Left renal pelvis (tissue), 4 donors: ENCODE measurements at places on chromosomes 13 and 19. TPM values are rescaled to one million over a fixed set of nuclear protein-coding genes. Genes with fewer than 3 reads are reported as not detected.

- DNase-seq: no peak
Observed at GRCh38 chr13:86052141-86052540, 252.9 kb upstream of the SLITRK6 start.

DNA sequence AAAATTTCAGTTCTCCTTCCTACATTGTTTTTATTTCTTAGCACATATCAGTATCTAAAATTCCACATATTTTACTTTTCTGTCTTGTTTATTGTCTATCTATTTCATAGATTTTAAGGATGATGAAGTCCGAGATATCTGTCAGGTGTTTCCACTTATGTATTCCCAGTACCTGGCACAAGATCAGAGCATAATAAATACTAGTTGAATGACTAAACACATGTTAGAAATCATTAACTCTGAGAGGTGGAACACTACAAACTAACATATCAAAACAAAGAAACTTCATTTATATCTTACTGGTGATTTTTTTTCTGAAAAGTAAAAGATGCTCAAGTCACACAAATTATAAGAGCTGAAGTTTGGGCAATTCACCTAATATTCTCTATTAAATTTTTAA lies 1208.3 kb downstream of the PCDH9 start:
- no peak for DNase-seq

GRCh38 chr13:72316716-72317115 lies 410.7 kb downstream of the MZT1 start:
- no peak for DNase-seq

GRCh38 chr19:16259385-16260159 lies 61.9 kb downstream of the AP1M1 start:
- no peak for DNase-seq

DNA sequence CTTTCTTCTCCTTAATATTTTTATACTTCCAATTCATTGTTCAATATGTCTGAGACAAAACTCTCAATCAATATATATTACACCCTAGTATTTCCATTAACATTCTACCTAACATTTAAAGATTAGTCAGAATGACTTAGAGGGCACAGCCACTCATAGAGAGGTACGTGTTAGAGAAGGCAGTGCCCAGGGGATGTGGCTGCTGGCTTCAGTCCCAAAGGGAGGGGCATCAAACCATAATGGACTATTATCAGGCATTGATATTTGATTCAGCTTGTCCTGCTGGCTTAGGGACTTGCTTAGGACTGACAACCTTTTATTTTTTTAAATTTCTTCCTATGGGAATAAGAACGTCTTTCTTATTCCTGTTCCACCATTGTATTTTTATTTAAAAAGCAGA lies 1392.0 kb upstream of the ATXN8OS start:
- DNase-seq: no peak

- DNase-seq: no peak
Observed at GRCh38 chr13:80989747-80990146, 648.8 kb upstream of the SPRY2 start.

DNA sequence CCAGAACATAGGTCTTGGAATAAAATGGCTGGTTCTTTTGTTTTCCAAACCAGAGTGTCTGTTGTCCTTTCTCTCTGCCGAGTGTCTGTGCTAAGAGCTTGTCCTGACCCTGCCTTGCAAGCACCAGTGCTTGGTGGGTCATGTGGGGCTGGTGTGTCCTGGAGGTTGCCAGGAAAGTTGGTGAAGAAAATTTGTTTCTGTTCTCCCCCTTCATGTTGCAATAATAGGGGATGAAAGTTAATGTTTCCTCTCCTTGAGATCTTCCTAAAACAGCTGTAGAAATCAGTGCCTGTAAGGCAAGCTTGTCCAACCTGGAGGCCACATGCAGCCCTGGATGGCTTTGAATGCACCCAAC lies 2.7 kb downstream of the HAMP start:
- DNase-seq: no peak

GRCh38 chr13:80251403-80251802 lies 89.5 kb downstream of the SPRY2 start:
- DNase-seq: no peak

DNA sequence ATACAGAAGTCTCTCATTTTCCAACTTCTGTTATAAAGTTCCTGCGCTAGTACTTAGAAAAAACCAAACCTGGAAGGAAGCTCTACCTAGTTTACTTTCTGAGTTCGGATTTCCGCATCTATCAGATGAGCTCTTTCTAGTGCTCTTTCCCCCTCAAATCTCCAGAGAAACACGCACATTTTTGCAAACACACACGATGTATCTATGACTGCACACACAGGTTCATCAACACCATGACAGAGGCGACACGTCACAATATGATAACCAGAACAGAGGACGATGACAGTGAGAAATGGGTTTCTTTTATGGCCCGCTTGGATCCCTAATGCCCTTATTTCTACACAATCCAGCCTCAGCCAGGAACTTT lies 629 bp upstream of the LRRC63 start:
- no peak for DNase-seq

- no peak for DNase-seq
Observed at GRCh38 chr19:44303320-44303719, 1.5 kb downstream of the ZNF235 start.

GRCh38 chr13:41942462-41943094 lies 18.3 kb downstream of the VWA8 start:
- no peak for DNase-seq

DNA sequence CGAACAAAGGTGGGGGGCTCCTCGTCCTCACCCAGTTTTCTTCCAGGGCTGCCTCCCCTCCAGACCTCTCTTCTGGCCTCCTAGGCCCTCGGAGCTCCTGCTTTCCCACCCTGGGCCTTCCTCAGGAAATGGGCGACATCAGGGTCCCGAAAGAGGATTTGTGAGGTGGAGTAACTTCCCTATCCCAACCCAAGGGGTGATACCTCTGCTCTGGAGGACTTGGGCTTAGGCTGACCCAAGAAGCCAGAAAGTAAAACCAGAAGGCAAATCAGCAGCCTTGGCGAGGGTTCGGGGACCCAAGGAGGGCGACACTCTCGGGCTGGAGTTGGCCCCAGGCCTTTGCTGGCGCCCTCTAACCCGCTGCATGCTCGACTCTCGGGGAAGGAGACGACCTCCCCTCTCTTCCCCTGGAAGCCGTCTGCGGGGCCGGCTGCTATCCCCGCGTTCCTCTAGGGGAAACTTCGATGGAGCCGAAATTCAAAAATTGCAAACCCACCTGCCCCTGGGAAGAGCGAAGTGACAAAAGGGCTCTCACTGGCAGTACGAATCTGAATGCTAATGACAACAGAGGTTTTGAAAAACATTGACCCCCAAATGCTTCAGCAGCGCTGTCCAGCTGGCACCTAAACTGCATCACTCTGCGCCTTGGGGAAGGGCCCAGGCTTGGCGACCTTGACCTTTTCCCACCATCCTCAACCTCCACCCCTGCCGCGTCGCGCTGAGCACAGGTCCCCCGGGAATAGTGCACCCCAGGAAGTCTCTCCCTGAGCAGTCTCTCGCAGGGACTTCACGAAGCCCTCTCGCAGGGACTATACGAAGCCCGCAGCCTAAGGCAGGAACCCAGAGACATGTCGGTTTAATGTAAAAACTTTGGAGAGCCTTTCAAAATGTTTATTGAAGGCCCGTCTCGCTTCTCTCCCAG lies 2.4 kb downstream of the PDX1 start:
- DNase-seq: no peak

GRCh38 chr19:13366529-13367143 lies 139.6 kb downstream of the CACNA1A start:
- no peak for DNase-seq

DNA sequence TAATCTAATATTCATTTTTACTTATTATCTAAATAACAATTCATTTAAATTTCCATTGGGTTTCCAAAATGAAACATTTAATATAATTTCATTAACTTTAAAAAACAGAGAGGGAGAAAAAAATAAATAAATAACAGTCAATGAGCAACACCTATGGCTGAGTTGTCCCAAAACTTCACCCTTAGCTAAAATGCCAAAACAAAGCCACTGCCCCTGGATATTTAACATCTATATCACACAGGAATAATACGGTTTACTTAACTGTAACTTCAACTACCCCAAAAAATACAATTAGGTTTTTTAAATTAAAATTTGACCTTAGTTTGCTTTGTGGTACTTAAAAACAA lies 541 bp downstream of the ELF1 start:
- DNase-seq: no peak

DNA sequence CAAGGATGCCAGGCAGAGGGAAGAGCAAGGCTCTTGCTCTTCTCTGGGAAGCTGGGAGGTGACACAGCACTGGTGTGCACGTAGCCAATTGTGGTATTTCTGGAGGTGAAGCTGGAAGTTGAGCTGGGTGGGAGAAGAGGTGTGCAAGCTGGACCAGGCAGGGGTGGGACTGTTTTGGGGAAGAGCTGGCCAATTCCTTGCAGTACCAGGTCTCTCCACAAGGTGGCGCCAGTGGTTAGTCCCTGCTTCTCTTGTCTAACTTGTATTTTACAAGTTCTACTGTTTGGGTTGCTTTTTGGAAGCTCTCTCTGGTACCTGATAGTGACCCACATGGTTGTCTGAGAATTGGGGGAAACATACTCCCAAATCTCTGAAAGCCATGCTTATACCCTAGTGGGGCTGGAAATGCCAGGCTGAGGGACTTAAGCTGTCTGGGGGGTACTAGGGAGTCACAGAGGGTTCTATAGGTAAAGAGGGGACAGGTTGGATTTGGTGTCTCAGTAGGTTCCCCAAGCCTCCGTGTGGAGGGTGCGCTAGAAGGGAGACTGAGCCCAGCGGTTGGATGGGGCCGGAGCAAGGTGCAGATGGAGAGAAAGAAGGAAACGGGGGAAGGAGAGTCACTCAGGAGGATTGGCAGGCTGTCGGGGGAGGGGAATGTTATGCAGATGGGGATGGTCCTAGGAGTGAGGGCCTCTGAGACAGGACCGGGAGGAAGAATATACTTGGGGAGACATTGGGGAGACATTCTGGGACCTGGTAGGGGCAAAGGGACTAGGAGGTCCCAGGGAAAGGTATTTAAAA lies 3.0 kb downstream of the HPN start:
- DNase-seq: no peak

DNA sequence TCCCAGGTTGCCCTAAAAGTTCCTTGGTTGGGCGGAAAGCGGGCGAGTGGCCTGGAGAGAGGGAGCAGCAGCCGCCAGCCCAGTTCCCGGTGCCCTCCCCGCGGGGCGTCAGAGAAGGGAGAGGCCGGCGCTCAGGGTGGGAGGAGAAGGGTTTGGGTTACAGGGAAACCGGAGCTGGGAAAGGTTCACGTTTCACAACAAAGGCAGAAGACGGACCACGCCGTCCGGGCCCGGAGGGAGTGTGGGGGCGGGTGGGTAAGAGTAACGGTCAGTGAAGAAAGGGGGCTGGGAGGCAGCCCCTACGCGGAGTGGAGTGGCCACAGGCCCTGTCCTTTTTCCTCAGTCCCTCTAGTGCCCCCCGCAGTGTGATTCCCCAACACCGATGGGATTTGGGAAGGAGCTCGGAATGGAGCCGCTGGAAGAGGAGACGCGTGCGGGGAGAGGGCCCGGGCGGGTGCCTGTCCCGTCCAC lies 1.6 kb downstream of the SIX5 start:
- DNase-seq: peak; percentile 82

DNA sequence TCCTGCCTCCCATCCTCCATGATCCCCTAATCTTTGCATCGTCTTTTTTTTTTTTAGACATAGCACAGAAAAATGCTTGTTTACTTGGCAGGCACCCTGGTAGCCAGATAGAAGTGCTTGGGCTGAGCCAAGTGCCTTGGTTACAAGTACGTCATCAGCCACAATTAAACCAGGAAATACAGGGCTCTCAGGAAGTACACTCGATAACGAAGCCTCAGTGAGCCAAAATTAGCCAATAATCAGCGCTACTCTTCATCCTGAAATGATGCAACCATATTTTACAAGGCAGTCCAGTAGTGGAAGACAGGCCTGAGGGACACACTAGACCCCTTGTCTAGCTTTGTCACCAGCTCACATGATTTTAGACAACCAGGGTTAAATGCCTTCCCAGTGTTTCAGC lies 194.0 kb upstream of the NBEA start:
- no peak for DNase-seq

DNA sequence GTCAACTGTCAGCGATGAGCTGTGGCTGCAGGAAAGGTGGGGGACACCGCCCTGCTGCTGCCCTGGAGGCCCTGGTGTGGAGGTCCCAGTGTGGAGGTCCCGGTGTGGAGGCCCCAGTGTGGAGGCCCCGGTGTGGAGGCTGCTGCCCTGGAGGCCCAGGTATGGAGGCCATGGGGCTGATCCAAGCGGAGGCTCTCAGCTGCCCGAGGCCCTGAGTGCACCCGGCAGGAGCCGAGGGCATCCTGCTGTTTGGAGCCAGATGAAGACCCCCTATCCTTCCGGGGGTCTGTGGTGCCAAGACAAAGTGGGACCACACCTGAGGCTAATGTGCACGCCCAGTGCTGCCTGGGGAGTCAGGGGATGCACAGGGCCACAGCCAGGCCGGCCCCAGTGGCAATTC lies 210.4 kb upstream of the SOX1 start:
- DNase-seq: no peak

GRCh38 chr19:49849433-49850220 lies 1.3 kb upstream of the PTOV1 start:
- DNase-seq: no peak

GRCh38 chr19:38093587-38093986 lies 130.4 kb downstream of the DPF1 start:
- no peak for DNase-seq

- no peak for DNase-seq
Observed at GRCh38 chr19:13082192-13083007, 20.3 kb downstream of the LYL1 start.

- DNase-seq: no peak
Observed at GRCh38 chr13:59413126-59413525, 750.6 kb downstream of the DIAPH3 start.

DNA sequence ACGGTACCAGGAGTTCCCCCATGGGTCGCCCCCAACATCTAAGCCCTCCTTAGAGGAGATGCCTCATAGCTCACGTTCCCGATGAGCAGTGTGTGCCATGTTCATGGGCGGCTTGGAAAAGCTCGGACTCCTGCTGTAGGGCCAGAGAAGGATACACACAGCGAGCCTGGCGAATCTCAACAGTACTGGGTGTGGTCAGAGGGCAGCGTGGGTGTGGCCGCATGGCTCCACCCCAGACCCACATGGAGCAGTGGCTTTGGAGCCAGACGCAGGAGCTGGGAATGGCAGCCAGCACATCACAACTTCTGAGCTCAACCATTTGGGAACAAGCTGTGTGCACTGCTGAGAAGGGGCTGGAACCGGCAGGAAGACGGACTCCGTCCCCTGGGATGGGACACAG lies 15.6 kb downstream of the CAPS start:
- no peak for DNase-seq

DNA sequence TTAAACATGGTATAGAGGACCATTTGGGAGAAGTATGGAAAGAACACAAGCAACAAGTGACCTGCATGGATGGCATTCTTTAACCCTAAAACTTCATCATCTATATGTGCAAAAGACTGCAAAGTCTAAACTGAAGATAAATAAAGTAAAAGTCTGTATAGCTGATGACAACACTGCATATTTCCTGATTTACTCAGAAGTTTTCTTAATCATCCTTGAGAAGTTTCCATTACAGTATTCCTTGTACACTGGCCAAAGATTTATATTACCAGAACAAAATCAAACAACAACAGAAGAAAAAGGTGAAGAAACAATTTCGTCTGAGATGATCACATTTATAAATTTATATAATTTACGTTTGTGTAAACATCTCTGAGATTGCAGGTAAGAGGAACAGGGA lies 805.7 kb downstream of the PCDH9 start:
- DNase-seq: no peak

ACTMAP gene
- polyA plus RNA-seq: 9.4 TPM

CALR3 gene
- polyA plus RNA-seq: not detected

MTIF3 gene
- 83.5 TPM for polyA plus RNA-seq

SMAD9 gene
- polyA plus RNA-seq: 33.4 TPM

ODAD3 gene
- 2.6 TPM for polyA plus RNA-seq

PSG11 gene
- polyA plus RNA-seq: 0.20 TPM

POLD1 gene
- 26.0 TPM for polyA plus RNA-seq

YJEFN3 gene
- polyA plus RNA-seq: 5.9 TPM

NKPD1 gene
- polyA plus RNA-seq: 0.16 TPM
